MM.1S (cell line): ENCODE measurements at places on chromosomes 6 and 20.

GRCh38 chr6:12893036-12893435 is 176.5 kb downstream of the PHACTR1 start:
- no peaks in the 10 kb centered on the region for H3K36me3 ChIP-seq
- peaks cover 3% of the 10 kb centered on the region for H3K4me1 ChIP-seq
- H3K27me3 ChIP-seq = no peaks in the 10 kb centered on the region
- H3K27ac ChIP-seq = no peak overlapping the region

- no peak for DNase-seq
- no peak overlapping the region for H3K4me3 ChIP-seq
- no peaks in the 10 kb centered on the region for H3K27me3 ChIP-seq
- no peak overlapping the region for H3K27ac ChIP-seq
These were observed 120.0 kb downstream of the SIM1 start for GRCh38 chr6:100344761-100345160.

- H3K4me3 ChIP-seq = no peak overlapping the region
- peaks cover 2% of the 10 kb centered on the region; the same call in 1 of the 2 replicates for H3K4me1 ChIP-seq
- no peak overlapping the region for H3K27ac ChIP-seq
- no peaks in the 10 kb centered on the region for H3K36me3 ChIP-seq
- no peaks in the 10 kb centered on the region for H3K27me3 ChIP-seq
These were observed 85.6 kb upstream of the PTPRK start for GRCh38 chr6:128605961-128606360.

DNA sequence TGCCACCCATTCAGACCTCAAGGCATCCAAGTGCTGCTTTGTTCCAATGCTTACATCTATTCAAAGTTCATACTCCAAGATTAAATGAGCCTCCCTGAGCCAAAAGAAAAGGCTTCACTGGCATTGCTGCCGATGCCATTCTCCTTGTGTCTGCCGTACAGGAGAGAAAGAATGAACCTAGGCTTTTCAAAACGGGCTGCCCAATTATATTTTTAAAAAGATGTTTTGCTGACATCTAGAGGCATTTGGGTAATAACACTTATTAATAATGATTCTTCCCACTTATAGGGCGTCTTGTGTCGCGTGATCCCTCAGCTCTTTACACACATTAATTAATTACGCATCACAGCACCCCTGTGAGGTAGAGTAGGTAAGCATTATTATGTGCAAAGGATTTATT is 545.6 kb downstream of the PKHD1 start:
- no peaks in the 10 kb centered on the region for H3K36me3 ChIP-seq
- peak; percentile 15 for DNase-seq
- H3K27me3 ChIP-seq = no peaks in the 10 kb centered on the region
- H3K27ac ChIP-seq = no peak overlapping the region
- H3K4me3 ChIP-seq = no peak overlapping the region

- H3K4me1 ChIP-seq = no peaks in the 10 kb centered on the region
- no peaks in the 10 kb centered on the region for H3K27me3 ChIP-seq
- no peaks in the 10 kb centered on the region for H3K36me3 ChIP-seq
- no peak overlapping the region for H3K27ac ChIP-seq
These were observed 41.7 kb upstream of the RGS17 start for GRCh38 chr6:153172815-153173214.
